ENCODE measurements at places on chromosomes 1 and 21.

DNA sequence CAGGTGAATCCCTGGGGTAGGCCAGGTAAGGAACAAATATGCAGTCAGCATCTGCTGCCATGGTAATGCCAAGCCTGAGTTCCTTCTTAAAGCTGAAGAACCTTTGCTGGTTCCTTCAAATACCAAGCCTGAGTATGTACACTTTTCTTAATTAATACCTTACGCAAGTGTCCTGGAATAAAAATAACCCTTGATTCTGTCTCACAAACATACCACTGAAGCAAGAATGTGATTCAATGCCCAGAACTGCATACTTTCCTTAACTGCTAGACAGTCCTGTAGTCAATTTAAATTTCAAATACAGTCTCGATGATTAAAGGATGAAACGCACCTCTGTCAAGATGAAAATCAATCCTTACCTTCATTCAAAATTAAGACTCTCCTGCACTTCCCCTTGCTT is 634.0 kb upstream of the CHRM3 start:
- no peak for DNase-seq

GRCh38 chr1:53326598-53327181 is 1.2 kb downstream of the LRP8 start:
- no peak for DNase-seq

DNA sequence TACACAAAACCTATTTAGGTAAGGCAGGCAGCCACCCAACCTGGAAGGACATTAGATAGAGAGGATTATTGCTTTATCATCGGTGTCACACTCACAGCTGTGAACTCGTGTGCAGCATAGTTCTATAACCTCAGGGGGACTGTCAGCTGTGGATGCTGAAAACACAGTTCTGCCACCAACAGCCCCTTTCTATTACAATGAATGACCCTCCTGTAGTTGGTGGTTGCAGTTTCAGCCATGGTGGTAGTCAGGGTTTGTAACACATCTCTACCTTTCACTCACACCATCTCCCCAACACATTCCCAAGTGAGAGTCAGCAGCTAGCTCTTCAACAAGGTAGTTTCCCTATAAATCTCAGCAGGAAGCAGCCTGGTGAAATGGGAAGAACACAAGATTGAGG is 136.8 kb downstream of the ZC3H11B start:
- no peak for DNase-seq

DNA sequence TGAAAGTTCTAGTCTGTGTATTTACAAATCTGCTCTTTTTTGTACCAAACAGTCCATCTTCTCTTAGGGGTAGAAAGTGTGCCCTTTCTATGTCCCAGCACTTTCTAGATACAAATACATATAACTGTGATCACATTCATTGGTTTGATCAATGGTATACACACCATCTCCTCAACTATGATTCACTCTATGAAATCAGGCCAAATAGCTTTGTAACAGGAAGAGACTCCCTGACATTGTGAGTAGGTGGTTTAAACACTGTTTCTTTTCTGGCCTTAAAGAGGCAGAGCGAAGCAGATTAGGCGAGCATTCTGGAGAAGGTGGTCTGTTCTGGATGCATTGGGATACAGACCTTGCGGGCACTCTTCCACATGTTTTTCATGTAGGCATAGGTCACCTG is 39.3 kb upstream of the EXOSC10 start:
- DNase-seq: no peak

DNA sequence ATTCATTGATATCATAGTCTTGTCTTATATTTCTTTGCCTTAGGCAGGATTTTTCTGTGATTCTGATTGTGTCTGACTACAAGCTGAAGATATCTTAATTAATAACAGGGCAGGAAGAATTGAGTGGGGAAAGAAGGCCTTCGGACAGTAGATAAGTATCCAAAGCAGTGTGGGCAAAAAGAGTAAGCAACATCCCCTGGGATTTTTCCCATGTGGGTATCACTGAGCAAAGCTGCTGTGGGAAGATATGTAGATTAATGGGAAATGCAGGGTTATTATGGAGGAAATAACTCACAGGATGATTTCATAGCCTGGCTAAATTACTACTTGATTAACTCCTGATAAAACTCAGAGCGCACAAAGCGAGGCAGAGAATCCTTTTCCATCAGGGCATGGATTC is 55.7 kb downstream of the RGS5 start:
- no peak for DNase-seq

DNA sequence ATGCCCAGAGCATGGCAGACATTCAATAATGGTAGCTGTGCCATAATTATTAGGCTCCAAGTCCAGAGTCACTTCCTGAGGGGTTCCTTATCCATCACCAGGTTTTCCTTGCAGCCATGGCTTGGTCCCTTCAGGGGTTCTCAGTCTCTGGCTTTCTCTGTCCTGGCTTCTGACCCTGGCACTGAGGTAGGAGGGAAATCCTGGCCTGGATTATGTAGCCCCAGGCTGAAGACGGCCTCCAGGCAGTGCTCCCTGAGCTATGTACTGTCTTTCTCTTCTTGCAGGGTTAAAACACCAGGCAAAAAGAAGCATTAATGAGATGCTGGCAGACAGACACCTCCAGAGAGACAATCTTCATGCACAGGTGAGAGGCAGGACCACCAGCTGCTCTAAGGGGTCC is 9.5 kb upstream of the PADI3 start:
- DNase-seq: peak; percentile 30

GRCh38 chr1:35866991-35867390 is 16.0 kb upstream of the AGO1 start:
- DNase-seq: no peak

DNA sequence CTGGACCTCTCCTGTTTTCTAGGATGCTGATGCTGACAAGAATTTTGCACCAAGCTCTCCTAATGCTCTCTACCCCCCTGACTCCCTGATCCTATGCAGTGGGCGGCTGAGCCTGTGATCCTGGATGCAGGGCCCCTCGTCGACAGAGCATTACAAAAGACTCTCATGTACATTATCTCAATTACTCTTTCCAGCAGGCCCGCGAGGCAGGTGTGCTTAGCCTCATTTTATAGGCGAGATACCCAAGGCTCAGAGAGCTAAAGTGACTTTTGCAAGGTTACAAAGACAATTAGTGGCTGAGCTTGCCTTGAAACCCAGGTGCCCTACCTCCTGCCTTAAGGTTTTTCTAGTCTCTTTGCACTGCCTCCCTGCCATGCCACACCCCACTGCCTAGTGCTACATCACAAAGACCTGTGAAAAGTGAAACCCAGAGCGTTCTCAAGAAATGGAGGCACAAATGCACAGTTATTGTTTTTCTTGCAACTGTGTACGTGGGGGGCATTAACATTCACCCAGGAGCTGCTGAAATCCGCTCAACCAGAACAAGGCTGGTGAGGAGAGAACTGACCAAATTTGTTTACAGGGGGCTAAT is 10.0 kb upstream of the C8A start:
- no peak for DNase-seq

DNA sequence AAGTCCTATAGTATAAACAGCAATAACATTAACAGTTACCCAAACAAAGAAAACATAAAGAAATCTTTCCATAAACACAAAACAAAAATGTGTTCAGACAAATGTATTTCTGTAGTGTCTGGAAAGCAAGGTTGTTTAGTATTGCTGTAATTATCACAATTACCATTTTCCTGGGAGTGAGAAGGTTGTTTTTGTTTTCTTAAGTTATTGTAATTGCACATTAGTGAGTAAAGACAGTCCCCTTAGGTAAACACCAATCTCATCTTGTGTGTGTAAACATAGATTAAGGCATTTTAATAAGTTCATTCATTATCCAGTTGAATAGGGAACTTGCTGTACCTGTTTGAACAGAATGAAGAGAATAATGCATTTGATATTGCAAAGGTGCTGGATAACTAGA is 356.9 kb upstream of the ADGRL4 start:
- DNase-seq: no peak

DNA sequence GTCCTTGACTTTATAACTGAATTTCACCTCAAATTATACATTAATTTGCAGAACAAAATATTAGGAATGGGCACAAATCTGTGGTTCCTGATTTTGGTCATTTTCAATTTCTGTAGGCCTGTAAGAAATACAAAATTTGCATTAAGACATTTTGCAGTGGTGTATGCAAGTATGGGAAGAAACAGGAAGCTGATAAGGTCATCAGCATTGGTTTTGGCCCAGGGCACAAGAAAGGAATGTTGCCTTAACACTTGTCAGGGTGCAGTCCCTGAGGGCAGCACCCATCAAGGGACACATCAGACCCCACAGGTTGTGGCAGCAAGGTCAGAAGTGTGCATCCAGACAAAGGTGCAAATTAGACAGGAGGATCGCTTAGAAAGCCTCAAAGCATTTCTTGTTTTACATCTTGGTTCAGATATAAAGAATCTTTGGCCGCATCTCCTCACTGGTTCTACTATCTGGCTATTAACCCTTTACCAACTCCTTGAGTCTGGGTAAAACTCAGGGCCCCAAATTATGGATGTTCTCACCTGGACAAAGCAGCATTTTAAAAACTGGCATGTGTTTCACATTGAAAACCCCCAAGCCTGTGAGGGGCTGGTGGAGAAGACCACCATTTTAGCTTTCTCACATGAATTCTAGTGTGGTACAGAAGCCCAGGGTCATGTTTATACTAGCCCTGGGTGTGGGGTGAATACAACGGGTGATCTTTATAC is 182.4 kb downstream of the CDC7 start:
- no peak for DNase-seq

GRCh38 chr1:3787349-3787715 is 9.0 kb downstream of the LRRC47 start:
- no peak for DNase-seq

DNA sequence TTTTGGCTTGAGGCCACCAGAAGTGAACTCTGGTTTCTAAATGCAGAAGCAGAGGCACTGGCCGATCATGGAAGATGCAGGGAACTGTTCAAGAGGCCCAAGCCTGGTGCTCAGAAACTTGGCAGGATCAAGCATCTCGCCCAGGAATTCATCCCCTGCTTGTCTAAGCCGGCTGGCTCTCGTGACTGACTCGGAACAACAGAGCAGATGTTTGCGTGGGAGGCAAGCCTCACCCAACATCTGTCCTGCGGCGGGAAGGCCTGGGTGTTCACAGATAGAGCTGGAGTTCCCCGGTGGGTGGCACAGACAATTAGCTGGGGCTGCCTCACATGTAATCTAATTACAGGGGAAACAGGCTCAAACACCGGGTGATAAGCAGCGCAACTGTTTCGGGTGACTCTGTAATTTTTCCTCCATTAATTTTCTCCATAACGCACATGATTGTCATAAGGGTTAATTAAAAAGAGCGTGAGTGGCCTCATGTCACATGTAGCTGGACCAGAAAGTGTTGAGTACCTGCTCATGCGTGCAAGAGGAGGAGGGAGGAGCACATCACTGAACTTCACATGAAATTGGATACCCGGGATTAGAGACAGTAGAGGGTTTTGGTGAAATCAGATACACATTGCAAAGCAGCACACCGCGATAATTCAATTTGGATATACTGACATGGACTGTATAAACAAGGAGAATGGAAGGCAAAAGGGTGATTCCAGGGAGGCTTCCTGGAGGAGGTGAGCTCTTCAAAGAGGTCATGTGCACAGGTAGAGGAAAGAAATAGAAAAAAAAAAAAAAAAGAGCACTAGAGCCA is 180.0 kb downstream of the ETS2 start:
- DNase-seq: no peak

- DNase-seq: no peak
These were observed 22.7 kb upstream of the DNAJC28 start for GRCh38 chr21:33514229-33514628.

DNA sequence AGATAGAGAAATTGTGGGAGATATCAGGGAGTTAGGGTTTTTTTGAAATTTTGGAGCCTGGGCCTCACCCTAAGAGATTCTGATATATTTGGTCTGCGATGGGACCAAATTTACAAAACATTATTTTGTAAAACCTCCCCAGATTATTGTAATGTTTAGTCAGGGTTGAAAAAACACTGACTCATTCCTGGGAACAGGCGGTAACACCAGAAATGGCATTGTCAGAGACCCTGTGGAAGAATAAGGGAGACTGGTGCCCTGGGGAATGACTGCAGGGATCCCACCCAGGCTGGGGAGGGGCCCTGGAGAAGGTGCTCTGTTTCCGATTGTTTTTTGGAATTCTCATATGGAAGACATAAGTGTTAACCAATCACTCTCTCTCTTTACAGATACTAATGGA is 13.1 kb upstream of the STRIP1 start:
- DNase-seq: no peak

GRCh38 chr1:7315316-7315715 is 455.8 kb upstream of the VAMP3 start:
- no peak for DNase-seq

GRCh38 chr1:3774946-3775489 is 2.5 kb downstream of the SMIM1 start:
- DNase-seq: no peak

DNA sequence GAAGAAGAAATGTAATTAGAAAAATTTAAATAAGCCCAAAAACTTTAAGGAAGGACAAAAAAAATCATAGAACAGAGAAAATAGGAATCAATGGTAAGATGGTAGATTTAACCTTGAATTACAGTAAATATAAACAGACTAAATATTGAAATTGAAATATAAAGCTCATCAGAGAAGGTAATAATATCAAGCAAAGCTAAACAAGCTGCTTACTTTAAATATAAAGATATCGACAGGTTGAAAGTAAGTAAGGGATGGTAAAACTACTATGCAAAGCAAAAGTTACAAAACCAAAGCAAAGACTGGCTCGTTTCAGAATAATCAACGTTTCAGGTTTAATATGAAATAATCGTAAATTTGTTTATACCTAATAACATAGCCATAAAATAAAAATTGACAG is 137.0 kb upstream of the KCNJ15 start:
- DNase-seq: no peak

- peak; percentile 17 for DNase-seq
These were observed 1.1 kb downstream of the EEIG2 start for GRCh38 chr1:108560874-108561459.

DNA sequence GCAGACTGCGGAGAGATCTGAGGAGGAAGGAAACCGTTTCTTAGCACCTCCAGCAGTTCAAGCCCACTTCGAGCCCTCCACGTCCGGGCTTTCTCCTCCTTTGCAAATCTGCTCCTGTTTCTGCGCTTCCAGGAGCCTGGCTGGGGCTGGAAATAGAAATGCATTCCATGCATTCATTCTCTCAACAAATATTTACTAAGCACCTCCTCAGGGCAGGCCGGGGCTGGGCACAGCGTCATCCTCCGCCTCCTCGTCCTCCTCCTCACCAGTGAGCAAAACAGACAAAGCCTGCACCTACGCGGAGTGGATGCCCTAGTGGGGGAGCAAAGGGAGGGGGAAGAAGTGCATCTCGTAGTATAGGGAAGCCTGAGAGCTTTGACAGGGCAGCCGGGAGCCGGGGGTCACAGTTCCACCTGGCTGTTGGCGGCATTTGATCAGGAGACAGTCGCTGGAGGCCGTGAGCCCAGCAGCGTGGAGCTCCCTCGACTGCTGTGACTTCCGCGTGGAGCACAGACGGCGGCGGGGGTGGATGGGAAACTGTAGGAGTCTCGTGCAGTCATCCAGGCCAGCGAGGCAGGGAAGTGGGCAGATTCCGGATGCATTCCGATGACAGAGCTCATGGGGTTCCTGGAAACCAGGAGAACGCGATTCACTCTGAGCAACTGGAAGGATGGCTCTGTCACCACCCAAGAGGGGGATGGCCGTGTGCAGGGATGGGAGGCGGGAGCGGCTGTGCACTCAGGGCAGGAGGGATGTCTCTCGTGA is 93.5 kb downstream of the SIK1 start:
- DNase-seq: no peak

- no peak for DNase-seq
These were observed 18.6 kb upstream of the PADI1 start for GRCh38 chr1:17186216-17186909.

GRCh38 chr1:241747992-241748391 is 95.9 kb downstream of the WDR64 start:
- no peak for DNase-seq
